ENCODE measurements at places on chromosomes 2 and 18. TPM values are rescaled to one million over a fixed set of nuclear protein-coding genes. Genes with fewer than 3 reads are reported as not detected.

GRCh38 chr2:45856391-45857274, 205.2 kb downstream of the PRKCE start:
- no peak for DNase-seq
- H3K27me3 ChIP-seq, result no peaks in the 10 kb centered on the region
- no peaks in the 10 kb centered on the region for H3K4me1 ChIP-seq
- no peaks in the 10 kb centered on the region for H3K36me3 ChIP-seq
- no peak overlapping the region for H3K4me3 ChIP-seq
- no peak overlapping the region for H3K27ac ChIP-seq

- H3K27ac ChIP-seq, result no peak overlapping the region
- no peak for DNase-seq
- H3K4me3 ChIP-seq, result no peak overlapping the region
Observed at GRCh38 chr2:98293030-98293429, 53.2 kb upstream of the CNGA3 start.

- no peaks in the 10 kb centered on the region for H3K36me3 ChIP-seq
- H3K4me1 ChIP-seq, result peaks cover 2% of the 10 kb centered on the region
- DNase-seq, result no peak
- H3K27me3 ChIP-seq, result no peaks in the 10 kb centered on the region
- no peak overlapping the region for H3K4me3 ChIP-seq
- no peak overlapping the region for H3K27ac ChIP-seq
Observed at GRCh38 chr2:106353676-106354075, 114.5 kb downstream of the RGPD3 start.

- no peaks in the 10 kb centered on the region for H3K27me3 ChIP-seq
- H3K4me3 ChIP-seq, result no peak overlapping the region
- no peak overlapping the region for H3K27ac ChIP-seq
- no peak for DNase-seq
Observed at GRCh38 chr18:37935086-37935485, 369.5 kb upstream of the CELF4 start.

DNA sequence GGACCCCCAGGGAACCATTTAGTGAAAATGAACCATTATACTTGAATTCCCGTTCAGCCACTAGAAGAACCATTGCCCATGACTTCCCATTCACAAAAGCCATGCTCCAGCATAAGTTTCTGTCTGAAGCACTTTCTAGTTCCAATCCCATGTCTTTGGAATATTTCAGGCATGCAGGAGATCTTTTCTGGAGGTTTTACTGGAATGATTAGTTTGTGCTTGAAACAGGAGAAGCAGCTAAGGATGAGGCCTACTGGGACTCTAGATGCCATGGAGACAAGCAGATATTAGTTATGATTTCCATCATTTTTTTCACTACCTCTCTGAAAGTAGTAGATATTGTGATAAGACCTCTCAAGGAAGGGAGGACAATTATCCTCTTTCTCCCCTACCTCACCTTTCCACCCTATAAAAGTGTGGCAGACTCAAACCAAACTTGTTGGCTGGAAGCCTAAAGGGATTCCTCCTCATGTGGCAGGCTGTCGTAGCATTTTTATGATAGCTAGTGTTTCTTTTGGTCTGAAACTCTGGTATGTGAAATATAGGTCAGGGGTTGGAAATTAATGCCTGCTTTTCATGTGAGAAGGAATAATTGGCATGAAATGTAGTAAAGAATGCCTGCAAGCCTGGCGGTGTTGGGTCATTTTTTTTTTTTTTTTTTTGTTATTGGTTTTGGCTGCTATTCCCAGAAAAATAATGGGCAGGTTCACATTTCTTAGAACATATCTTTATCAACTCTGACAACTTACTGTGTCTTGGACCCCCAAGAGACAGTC, 29.3 kb upstream of the MMADHC start:
- H3K4me3 ChIP-seq, result no peak overlapping the region
- no peak overlapping the region for H3K27ac ChIP-seq
- no peak for DNase-seq

DNA sequence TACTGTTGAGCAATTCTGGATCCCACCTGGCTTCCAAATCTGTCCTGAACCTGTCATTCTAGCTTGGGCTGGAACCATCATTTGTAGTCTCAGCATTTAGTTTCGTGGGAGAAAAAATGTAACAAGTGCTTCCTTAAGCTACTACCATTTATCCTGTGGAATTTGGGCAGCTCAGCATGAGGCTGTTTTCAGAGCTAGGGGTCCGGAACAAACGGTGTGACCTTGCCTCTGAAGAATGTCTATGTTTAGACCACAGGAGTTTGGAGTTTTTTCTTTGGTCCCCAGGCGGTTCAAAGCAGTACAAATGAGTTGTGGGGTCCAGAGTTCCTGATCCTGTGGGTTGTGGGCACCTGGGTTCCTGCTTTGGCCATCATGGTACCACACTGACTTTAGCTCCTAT, 59.1 kb upstream of the TMEM178A start:
- peak; percentile 31 for DNase-seq
- peaks cover 3% of the 10 kb centered on the region for H3K4me1 ChIP-seq
- no peaks in the 10 kb centered on the region for H3K36me3 ChIP-seq

DNA sequence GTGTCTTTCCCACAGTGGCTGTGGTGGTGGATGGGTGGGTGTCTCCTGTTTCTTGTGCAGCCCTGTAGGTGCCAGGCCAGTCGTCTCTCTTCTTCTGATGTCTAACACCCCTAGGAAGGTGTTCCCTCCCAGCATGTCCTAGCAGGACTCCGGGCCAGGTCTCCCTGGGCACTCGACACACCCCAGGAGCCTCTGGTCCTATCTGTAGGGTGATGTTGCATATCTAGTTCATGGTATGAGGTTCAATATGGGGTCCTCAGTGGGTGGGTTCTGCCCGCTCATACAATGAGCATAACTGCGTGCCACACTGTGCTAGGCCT, 14.4 kb downstream of the NGEF start:
- no peak overlapping the region for H3K4me3 ChIP-seq
- no peaks in the 10 kb centered on the region for H3K4me1 ChIP-seq
- no peak for DNase-seq
- H3K27ac ChIP-seq, result no peak overlapping the region
- H3K36me3 ChIP-seq, result no peaks in the 10 kb centered on the region

- DNase-seq, result no peak
- H3K36me3 ChIP-seq, result peaks cover 4% of the 10 kb centered on the region
- no peak overlapping the region for H3K4me3 ChIP-seq
- peaks cover 2% of the 10 kb centered on the region for H3K4me1 ChIP-seq
- H3K27me3 ChIP-seq, result no peaks in the 10 kb centered on the region
- H3K27ac ChIP-seq, result no peak overlapping the region
Observed at GRCh38 chr2:72744049-72744448, 81.8 kb downstream of the EXOC6B start.

GRCh38 chr18:71442731-71443141, 1101.4 kb downstream of the CBLN2 start:
- H3K4me1 ChIP-seq, result no peaks in the 10 kb centered on the region
- no peaks in the 10 kb centered on the region for H3K27me3 ChIP-seq
- no peak overlapping the region for H3K27ac ChIP-seq
- no peak for DNase-seq

The SPC25 gene
- total RNA-seq, result 28.5 TPM

The RUFY4 gene
- 0.44 TPM for total RNA-seq

The XIRP2 gene
- total RNA-seq, result not detected

Data from H9 (cell line).